ENCODE measurements at places on chromosomes 13 and 19.

DNA sequence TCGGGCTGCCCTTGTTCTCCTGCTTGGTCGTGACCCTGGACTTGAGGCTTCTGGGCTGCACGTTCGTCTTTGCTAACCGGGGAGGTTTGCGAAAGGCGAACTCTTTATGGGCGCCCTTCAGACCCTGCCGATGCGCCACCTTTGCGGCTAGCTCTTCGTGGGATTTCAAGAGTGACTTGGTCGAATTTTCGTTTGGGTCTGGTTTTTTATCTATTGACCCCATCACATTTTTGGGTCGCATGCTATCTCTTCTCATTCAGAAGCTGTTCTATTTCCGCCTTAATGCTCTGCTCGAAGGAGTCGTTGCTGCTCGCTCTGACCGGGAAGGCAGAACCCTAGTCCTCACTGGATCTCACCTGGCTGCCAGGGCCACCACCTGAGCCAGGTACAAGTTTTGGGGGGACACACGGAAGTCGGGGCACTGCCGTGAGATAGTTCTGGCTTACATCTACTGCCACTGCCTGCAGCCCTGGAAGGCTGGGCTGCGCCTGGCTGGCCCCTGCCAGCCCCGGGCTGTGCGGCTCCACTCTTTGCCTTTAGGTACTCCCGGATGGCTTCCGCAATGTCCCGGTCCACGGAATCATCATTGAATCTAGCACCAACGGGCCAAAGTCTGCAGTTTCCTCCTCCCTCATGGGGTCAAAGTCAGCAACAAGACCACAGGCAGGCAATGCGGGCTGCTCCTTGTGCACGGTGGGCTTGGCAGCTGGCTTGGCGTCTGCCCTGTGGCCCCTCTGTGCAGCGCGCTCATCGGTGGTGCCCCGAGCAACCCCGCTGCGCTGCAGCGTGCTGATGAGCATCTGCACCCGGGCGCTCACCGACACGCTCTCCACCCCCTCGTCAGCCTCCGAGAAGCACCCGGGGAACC, 16.2 kb downstream of the RB1 start:
- peak; percentile 85 for DNase-seq

DNA sequence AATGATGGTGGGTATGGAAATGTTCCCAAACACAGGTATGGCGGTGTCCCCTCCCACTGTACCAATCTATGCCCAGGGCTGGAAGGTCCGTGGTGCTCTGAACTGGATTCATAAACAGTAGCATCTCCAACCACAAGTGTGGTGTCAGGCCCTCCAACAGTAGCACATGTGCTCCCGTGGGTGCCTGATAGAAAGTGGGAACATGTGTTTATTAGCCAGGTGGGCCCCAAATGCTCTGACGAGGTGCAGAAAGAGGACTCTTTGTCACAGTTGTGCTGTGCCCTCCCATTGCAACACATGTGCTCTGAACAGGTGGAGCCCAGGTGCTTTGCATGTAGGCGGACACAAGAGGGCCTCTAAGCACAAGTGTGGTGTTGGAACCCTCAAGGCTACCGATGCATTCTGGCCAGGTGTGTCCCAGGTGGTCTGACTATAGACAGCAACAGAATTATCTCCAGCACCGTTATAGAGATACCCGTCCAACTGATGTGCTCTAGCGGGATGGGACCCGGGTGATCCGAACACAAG, 75.4 kb upstream of the ZNF30 start:
- no peak for DNase-seq

- no peak for DNase-seq
Measured at GRCh38 chr19:3451451-3451866, 28.9 kb downstream of the SMIM24 start.

DNA sequence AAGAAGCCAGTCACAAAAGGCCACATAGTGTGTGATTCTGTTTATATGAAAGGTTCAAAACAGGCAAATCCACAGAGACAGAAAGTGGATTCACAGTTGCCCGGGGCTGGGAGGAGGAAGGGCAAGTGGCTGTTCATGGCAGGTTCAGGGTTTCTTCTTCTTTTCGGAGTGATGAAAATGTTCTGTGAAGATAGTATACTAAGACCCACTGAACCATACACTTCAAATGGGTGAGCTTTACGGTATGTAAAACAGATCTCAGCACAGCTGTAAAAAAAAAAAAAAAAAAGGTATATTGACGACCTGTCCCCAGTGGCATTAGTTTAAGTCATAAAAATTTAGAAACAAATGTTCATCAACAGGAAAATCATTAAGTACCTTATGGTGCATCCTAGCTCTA, 32.2 kb downstream of the RFX2 start:
- no peak for DNase-seq

DNA sequence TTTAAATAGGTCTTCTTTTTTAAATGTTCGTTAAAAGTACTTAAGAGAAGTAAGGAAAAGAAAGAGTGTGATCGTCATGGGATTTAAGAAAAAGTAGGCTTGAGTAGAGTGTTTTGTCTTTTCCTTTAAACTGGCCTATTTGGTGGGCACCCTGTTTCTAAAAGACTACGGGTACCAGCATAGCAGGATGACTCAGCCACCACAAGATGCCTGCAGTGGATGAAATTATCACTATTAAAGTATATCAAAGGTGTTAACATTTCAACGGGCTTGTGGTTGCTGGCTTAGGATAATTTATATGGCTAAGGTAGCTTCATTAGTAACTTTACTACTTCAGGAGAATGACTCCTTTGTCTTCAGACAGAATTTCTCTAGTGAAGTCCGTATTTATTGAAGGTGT, 112.6 kb downstream of the STARD13 start:
- DNase-seq, result no peak

DNA sequence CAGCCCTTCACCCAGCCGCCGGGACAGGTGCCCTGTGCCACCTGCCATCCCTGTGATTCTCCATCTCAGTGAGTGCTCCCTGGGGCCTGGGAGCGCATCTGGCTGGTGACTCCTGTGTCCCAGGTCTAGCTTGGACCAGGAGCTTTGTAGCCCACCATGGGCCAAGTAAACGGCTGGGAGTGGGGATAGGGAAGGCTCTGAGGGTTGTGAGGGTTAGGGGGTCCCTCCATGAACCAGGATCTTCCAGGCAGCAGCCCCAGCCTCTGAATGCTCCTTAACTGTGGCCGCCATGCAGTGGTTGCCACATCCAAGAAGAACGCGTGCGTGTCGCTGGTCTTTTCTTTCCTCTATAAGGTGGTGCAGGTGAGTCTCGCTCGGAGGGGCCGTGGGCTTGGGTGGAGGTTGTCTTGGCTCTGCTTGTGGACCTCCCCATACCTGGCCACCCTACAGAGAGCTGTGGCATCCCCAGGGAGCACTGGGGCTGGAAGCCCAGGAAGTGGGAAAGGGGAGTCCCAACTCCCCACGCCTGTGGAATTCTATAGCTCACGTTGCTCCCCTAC, 8.4 kb downstream of the AP1M1 start:
- DNase-seq, result no peak

- DNase-seq, result no peak
Measured at GRCh38 chr13:22102271-22102670, 431.4 kb downstream of the FGF9 start.

DNA sequence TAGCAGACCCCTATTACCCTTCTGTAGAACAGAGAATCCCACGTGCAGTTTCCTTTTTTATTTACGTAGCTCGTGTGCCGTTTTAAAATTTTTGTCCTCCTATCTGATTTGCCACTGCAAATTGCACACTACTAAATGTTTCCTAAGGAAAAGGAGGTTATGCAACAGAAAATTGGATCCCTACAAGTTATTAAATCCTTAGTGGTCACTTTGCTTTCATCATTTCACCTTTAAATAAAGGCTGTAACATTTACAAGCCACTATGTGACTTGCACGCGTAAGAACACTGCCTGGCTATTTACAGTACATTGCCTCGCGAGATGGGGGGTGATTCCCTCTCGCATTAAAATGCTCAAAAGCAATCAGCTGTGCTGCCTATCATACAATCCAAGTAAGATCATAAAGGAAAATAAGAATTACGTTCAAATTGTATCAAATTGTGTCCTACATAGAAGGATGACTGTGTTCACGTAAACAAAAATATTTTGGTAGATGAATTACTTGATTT, 525.6 kb downstream of the SUCLA2 start:
- DNase-seq, result no peak

- no peak for DNase-seq
Measured at GRCh38 chr13:26010487-26011207, 41.2 kb downstream of the SHISA2 start.

GRCh38 chr19:45940515-45940805, 25.9 kb upstream of the NANOS2 start:
- no peak for DNase-seq

DNA sequence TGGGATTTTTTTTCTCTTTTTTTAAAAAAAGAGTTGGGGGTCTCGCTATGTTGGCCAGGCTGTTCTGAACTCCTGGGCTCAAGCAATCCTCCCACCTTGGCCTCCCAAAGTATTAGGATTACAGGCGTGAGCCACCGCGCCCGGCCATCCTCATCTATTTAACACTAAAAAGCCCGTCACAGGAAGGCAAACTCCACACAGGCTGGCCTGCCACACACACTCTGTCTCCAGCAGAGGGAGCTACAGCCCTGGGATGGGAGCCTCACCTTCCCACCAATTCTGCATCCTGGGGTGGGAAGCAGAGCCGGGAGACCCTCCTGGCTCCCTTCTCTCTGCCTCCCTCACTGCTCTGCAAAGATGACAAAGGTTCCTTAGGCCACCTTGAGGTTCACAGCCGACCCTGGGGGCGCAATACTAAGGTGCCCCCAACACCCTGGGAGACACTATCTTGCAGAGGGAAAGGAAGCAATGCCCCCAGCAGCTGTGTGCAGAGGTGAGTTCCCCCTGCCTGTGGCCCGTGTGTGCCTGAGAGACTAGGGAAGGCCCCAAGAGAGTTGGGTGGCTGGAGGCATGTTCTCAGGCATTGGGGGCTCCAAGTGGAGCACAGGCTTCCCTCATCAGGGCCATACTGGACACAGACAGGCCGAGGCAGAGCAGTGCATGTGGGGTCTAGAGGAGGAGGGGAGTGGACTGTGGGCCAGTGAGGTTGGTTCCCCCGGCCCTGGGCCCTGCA, 27.4 kb upstream of the TIMM44 start:
- no peak for DNase-seq

All from vagina (tissue), 2 donors.